Fibroblast of upper back skin (primary cell): ENCODE measurements at places on chromosomes 3 and 15.

GRCh38 chr15:49848282-49848724 lies 227.5 kb downstream of the DTWD1 start:
- peak; percentile 99 for DNase-seq

DNA sequence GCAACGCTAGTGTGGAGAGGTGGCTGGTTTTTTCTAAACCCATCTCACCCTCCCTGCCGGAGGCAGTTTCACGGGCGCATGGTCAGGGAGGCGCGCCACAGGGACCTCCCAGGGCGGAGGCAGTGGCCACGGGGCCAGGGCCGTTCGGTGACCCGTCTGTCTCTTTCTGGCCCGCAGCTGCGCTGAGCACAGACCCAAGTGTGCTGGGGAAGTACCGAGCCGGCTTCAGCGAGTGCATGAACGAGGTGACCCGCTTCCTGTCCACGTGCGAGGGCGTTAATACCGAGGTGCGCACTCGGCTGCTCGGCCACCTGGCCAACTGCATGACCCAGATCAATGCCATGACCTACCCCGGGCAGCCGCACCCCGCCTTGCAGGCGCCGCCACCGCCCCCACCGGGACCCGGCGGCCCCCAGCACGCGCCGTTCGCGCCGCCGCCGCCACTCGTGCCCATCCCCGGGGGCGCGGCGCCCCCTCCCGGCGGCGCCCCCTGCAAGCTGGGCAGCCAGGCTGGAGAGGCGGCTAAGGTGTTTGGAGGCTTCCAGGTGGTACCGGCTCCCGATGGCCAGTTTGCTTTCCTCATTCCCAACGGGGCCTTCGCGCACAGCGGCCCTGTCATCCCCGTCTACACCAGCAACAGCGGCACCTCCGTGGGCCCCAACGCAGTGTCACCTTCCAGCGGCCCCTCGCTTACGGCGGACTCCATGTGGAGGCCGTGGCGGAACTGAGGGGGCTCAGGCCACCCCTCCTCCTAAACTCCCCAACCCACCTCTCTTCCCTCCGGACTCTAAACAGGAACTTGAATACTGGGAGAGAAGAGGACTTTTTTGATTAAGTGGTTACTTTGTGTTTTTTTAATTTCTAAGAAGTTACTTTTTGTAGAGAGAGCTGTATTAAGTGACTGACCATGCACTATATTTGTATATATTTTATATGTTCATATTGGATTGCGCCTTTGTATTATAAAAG lies 1.8 kb downstream of the HES1 start:
- peak; percentile 41 for DNase-seq

GRCh38 chr15:70341566-70341965 lies 243.8 kb upstream of the TLE3 start:
- no peak for DNase-seq

DNA sequence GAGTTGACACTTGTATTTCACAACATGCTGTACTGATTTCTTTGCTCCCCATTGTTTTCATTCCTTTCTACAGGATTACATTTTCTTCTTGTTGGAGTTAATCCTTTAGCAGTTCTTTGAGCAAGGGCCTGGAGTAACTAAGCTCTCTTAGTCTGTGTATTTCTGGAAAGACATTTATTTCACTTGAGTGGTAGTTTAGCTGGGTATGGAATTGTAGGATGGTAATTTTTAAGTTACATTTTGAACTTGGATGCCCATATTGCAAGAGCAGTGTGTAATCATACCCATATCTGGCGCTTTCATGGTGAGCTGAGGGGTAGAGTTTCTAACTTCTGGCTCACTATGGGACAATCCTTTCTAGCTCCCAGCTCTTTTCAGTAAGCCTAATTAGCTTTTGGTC lies 74.6 kb downstream of the SLC6A11 start:
- no peak for DNase-seq

GRCh38 chr3:180782195-180782984 lies 103.1 kb upstream of the CCDC39 start:
- no peak for DNase-seq

DNA sequence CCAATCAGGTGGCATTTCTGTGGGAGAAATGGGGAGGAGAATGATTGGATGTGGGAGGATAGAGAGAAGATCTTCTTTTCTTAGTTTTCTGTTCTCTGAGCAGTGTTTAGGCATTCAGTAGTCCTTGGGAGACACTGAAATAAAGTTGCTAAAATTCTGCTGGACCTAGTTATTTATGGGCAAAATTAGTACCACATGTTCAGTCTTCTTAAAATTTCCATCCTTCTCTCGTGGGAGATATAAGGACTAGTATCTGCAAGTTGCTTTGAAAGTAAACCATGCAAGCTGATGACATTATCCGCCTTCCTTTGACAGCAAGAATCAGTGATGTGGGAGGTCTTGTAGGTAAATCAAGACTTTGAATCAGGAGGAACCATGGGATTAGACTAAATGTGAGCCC lies 19.9 kb upstream of the CHST2 start:
- DNase-seq = no peak

- DNase-seq = no peak
Observed at GRCh38 chr3:115928376-115928775, 305.1 kb downstream of the GAP43 start.

DNA sequence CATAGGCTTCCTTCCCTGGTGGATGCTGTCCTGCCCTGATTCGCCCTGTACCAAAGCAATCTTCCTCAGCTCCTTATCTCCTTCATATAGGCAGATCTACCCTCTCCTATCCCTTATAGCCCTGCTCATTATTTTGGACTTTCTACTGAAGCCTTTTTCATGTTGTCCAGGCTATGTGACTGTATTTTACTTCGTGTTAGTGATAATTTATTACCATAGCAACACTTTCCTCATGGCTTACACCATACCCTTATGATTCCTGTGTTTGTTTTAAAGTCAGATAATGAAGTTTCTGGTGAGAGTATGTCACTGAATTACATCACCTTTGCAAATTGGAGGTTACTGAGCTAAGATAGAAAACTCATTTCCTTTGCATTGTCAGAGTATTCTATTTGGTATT lies 352.6 kb downstream of the NLGN1 start:
- peak; percentile 53 for DNase-seq

GRCh38 chr3:24226397-24226796 lies 268.3 kb downstream of the THRB start:
- no peak for DNase-seq

GRCh38 chr15:50112488-50113186 lies 6.4 kb downstream of the ATP8B4 start:
- no peak for DNase-seq

- no peak for DNase-seq
Observed at GRCh38 chr3:160564258-160564911, 986 bp downstream of the KPNA4 start.

DNA sequence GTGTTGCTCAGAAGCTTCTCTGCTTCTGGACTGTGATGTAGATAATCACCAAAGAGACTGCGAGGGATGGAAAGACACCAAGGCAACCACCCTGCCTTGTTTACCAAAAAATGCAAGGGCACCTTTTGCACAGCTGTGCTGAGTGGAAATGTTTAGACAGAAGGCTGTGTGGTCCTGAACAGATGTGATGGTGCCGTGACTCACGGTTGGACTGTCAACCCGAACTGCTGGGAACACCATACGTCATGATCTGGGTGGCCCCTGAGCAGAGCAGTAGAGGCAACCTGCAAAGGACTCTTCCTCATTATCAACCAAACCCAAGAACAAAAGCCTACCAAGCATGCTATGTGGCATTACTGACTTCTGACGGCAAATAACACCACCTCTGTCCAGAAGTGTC lies 61.3 kb upstream of the LPP start:
- peak; percentile 25 for DNase-seq

GRCh38 chr3:27081992-27082607 lies 287.1 kb downstream of the NEK10 start:
- no peak for DNase-seq

GRCh38 chr3:196792771-196793170 lies 53.1 kb downstream of the PAK2 start:
- DNase-seq = peak; percentile 13

- no peak for DNase-seq
Observed at GRCh38 chr3:100108464-100109079, 5.7 kb downstream of the FILIP1L start.

DNA sequence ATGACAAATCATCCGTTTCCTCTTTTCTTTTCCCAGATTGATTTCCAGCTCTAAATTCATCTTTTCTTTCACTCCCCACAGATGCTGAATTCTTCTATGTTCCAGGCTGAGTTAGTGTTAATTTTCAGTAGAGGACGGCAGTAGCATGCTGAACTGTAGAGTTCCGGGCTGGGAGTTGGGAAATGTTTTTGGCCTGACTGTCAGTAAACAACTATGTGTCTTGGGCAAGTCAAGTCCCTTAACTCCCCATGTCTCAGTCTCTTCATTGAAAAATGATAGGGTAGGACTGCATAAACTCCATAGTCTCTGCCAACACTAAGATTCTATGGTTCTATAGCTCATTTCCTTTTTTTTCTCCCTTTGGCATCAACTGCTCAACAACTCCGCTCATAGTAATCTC lies 333.9 kb downstream of the TIGIT start:
- DNase-seq = no peak

GRCh38 chr3:130380398-130380797 lies 34.9 kb downstream of the COL6A5 start:
- no peak for DNase-seq
